ENCODE measurements at places on chromosomes 12 and 14. TPM values are rescaled to one million over a fixed set of nuclear protein-coding genes. Genes with fewer than 3 reads are reported as not detected.

Gene PZP
- total RNA-seq: not detected

Gene TPH2
- total RNA-seq: not detected

Gene RIN3
- 22.6 TPM for total RNA-seq

Gene BMAL2
- 9.8 TPM for total RNA-seq

Gene B4GALNT3
- total RNA-seq: 13.3 TPM

Gene CDKN3
- total RNA-seq: 6.6 TPM

Gene CCND2
- 57.5 TPM for total RNA-seq

Gene SLCO1B1
- not detected for total RNA-seq

Gene C3AR1
- total RNA-seq: 6.4 TPM

Gene VRTN
- not detected for total RNA-seq

Gene STYK1
- total RNA-seq: 6.4 TPM

Gene ITGB7
- 3.7 TPM for total RNA-seq

Data from vagina (tissue), 2 donors.